CD8-positive, alpha-beta memory T cell (primary cell): ENCODE measurements at places on chromosomes 1 and 21.

- H3K4me3 ChIP-seq = no peak overlapping the region
- no peaks in the 10 kb centered on the region for H3K4me1 ChIP-seq
- no peak for DNase-seq
These were observed 48.7 kb downstream of the TTLL7 start for GRCh38 chr1:83950106-83950661.

DNA sequence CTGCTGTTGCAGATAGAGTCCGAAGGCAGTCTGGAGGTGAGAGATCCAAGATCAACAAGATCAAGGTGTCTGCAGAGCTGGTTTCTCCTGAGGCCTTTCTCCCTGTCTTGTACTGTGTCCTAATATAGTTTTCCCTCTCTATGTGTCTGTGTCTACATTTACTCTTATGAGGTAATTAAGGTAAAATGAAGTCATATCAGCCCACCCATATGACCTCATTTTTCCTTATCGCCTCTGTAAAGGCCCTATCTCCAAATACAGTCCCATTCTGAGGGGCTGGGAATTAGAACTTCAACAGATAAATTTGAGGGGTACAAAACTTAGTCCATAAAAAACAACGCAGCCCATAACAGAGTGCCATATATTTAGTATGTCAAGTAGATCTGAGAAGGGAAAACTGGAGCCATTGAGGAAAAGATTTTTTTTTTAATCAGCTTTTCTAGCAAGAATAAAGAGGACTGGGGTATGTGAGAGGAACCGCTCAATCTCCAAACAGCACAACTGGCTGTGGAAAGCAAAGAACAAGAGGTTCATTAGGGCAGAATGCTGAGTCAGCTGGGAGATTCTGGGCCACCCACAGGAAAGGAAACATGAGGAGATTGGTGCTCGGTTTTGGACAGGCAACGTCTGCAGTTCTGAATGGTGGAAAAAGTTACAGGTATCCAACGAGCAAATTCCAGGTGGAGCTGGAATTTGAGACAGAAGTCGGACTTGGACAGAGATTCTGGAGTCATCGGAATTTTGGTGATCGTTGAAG lies 65.7 kb downstream of the MAP3K21 start:
- no peak for DNase-seq
- H3K4me3 ChIP-seq = no peak overlapping the region
- no peaks in the 10 kb centered on the region for H3K4me1 ChIP-seq
- no peaks in the 10 kb centered on the region for H3K36me3 ChIP-seq

- no peak for DNase-seq
- H3K4me1 ChIP-seq = no peaks in the 10 kb centered on the region
- no peaks in the 10 kb centered on the region for H3K36me3 ChIP-seq
- no peak overlapping the region for H3K4me3 ChIP-seq
These were observed 1.9 kb upstream of the GPR52 start for GRCh38 chr1:174445817-174446216.

- H3K36me3 ChIP-seq = peaks cover 21% of the 10 kb centered on the region
- H3K4me1 ChIP-seq = no peaks in the 10 kb centered on the region
- DNase-seq = no peak
- no peaks in the 10 kb centered on the region for H3K27me3 ChIP-seq
- no peak overlapping the region for H3K27ac ChIP-seq
These were observed 21.5 kb upstream of the SLC25A34 start for GRCh38 chr1:15714406-15715136.

DNA sequence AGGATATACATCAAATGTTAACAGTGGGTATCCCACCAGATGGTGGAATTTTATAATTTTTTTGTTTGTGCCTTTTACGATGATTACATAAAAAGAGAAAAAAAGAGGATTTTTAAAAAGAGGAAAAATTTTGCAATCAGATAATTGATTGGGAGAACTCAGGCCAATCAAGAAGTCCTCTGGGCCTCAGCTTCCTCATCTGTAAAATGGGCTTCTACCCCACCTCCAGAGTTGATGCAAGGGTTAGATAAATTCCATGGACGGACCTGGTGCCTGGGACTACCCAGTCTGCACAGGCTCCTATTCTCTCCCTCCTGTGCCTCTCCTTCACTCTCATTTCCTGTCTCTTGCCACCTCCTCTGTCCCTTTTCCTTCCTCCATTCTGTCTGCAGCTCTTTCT lies 88.9 kb downstream of the TRABD2B start:
- H3K27ac ChIP-seq = no peak overlapping the region
- no peak for DNase-seq

DNA sequence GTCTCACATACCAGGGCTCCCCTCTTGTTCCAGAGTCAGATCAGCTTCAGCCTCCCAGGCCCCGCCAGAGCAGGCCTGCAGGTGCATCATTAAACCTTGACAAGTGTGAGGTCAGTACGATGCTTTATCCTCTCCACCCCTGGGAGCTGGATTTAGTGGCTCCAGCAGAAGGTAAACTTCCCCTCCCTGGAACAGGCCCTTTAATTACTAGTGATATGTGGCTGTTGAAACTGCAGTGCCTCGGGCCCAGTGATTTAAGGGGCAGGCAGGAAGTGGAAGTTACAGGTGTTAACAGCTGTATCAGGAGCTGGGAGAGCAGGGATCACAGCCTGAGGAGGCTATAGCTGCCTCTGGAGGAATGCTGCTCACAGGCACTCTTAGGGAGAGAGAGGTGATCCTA lies 132.4 kb upstream of the KLHDC7A start:
- H3K36me3 ChIP-seq = no peaks in the 10 kb centered on the region
- H3K4me3 ChIP-seq = no peak overlapping the region
- DNase-seq = no peak
- H3K4me1 ChIP-seq = no peaks in the 10 kb centered on the region
- H3K27ac ChIP-seq = no peak overlapping the region

- H3K27ac ChIP-seq = no peak overlapping the region
- no peaks in the 10 kb centered on the region for H3K36me3 ChIP-seq
- no peak overlapping the region for H3K4me3 ChIP-seq
- no peak for DNase-seq
- no peaks in the 10 kb centered on the region for H3K27me3 ChIP-seq
- H3K4me1 ChIP-seq = no peaks in the 10 kb centered on the region
These were observed 369.3 kb downstream of the PBX1 start for GRCh38 chr1:164928232-164928812.

- no peaks in the 10 kb centered on the region for H3K4me1 ChIP-seq
- no peak overlapping the region for H3K4me3 ChIP-seq
- no peaks in the 10 kb centered on the region for H3K36me3 ChIP-seq
- DNase-seq = no peak
- no peaks in the 10 kb centered on the region for H3K27me3 ChIP-seq
These were observed 1.1 kb downstream of the RHBDL2 start for GRCh38 chr1:38940339-38941047.

GRCh38 chr1:236140705-236141446 lies 1.5 kb upstream of the GPR137B start:
- no peak for DNase-seq
- peaks cover 26% of the 10 kb centered on the region for H3K4me1 ChIP-seq
- peak overlapping the region; percentile 49 for H3K4me3 ChIP-seq
- H3K27me3 ChIP-seq = peaks cover 14% of the 10 kb centered on the region
- H3K27ac ChIP-seq = no peak overlapping the region

DNA sequence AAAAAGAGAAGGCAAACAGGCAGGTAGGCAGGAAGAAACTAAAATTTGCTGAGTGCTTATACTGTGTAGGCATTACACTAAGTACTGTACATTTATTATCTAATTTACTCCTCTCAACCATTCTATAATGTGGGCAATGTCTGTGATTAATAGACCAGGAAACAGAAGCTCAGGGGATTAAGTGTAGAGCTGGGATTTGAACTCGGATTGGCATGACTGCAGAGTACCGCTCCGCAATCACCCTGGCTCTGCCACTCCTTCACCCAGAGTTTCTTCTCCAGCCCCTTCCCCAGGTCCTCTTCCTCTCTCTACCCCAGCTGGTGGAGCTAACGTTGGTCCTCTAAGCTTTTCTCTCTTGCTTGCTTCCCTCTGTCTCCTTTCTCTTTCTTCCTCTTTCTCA lies 11.5 kb upstream of the S100A2 start:
- H3K4me3 ChIP-seq = no peak overlapping the region
- peaks cover 8% of the 10 kb centered on the region for H3K27me3 ChIP-seq
- H3K36me3 ChIP-seq = no peaks in the 10 kb centered on the region
- DNase-seq = no peak
- H3K4me1 ChIP-seq = no peaks in the 10 kb centered on the region

DNA sequence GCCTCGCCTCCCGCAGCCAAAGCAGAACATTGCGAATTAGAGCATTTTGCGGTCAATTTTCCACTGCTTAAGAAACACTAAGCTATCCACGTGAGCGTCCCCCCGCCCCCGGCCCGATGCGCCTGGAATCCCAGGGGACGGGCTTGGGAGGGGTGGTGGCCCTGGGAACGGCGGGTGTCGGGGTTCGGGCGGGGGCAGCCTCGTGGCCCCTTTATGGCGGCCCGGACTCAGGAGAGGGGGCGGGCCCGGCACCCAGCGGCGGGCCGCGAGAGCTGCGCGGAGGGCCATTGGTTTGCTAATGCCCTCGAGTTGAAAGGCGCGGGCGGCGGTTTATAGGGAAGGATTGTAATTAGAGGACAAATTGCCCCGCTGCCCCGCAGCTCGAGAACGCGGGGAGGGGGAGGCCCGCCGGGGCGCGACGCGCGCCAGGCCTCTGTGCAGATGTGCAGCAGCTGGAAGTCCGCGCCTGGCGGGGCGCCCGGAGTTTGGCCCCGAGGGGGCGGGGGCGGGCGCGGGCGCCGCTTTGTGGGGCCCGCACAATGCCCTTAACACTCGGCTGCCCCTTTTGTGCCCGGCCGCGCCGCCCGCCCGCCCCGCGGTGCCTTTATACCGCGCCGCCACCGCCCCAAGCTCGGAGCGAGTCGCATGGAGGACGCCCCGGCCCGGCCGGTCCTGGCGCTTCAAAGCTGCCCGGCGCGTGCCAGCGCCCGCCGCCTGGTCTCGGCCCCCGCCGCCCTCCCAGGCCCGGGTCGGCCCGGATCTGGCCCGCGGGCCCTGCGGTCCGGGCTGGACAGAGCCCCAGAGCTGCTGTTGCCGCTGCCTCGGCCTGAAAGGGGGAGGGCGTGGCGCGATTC lies 1.9 kb upstream of the HES3 start:
- no peak overlapping the region for H3K27ac ChIP-seq
- peaks cover 20% of the 10 kb centered on the region for H3K4me1 ChIP-seq
- no peaks in the 10 kb centered on the region for H3K36me3 ChIP-seq

- DNase-seq = no peak
- no peak overlapping the region for H3K27ac ChIP-seq
- H3K36me3 ChIP-seq = no peaks in the 10 kb centered on the region
- no peak overlapping the region for H3K4me3 ChIP-seq
- peaks cover 8% of the 10 kb centered on the region for H3K4me1 ChIP-seq
- no peaks in the 10 kb centered on the region for H3K27me3 ChIP-seq
These were observed 65.2 kb downstream of the BCAR3 start for GRCh38 chr1:93616221-93616995.

DNA sequence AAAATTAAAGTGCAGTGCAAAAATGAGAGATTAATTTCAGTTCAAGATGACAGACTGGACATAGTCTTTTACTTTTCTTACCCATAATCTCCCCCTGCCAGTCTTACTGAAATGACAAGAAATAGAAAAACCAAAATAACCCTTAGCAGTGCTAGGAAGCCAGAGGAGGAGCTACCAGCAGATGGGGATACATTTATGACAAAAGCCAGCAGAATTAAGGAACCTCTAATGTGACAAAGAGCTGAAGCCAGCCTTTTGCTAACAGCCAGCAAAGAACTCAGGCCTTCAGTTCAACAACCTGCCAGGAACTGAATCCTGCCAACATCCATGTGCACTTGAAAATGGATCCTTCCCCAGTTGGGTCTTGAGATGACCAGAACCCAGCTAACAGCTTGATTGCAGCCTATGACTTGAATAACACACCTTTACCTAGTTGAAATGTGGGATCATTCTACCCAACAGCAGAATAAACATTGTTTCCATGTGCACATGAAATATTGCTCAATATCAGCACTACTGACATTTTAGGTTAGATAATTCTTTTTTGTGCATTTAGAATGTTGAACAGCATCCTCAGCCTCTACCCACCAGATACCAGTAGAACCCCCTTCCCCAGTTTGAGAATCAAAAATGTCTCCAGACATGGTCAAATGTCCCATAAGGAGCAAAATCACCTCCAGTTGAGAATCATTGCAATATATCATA lies 7.9 kb upstream of the TRAF5 start:
- no peaks in the 10 kb centered on the region for H3K4me1 ChIP-seq
- no peaks in the 10 kb centered on the region for H3K27me3 ChIP-seq
- H3K36me3 ChIP-seq = peaks cover 2% of the 10 kb centered on the region
- no peak overlapping the region for H3K27ac ChIP-seq
- no peak for DNase-seq

DNA sequence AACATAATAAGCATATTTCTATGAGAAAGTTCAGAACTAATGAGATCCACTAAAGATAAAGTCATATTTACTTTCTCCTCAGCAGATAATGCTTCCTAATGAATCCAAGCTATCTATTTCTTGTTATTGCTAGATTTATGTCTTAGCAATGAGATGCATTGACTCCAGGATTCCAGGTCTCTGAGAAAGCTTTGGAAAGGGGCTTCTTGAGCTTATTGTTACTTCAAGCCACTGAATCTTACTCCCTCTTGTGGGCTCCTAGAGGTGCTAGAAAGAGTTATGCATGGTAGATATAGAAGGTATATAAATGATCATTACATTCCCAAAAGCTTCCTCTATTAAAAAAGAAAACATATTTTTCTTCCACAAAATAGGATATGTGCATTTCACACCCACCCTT lies 246.4 kb upstream of the ADAMTS5 start:
- no peak overlapping the region for H3K4me3 ChIP-seq
- DNase-seq = no peak

DNA sequence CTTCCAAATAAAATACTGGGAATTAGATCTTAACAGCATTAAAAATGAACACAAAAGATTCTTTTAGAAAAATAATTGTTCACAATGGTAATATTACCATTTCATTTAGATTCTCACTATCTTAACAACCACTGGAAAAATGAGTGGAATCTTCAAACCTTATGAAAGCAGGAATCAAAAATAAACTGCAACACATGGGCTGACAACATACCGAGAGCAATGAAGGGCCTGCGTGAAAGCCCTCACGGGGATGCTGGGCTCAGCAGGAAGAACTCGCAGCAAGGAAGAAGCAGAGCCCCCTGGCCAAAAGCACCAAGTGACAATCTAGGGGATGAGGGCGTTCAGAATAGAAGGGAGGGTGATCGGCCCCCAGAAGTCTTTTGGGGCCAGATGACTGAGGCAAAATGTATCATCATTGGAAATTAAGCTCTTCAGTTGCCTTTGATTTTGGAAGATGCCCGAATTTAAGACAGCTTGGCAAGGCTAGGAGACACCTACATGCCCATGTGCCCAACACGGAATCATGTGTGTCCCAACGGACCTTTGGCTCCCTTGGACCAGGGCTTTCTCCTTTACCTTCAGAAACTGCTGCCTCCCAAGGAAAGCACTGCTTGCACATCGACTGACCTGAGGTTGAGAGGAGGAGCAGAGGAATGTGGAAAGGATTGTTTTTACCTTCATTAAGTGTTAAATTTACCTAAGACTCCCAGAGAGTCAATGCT lies 103.9 kb downstream of the TGFBR3 start:
- H3K36me3 ChIP-seq = peaks cover 3% of the 10 kb centered on the region
- DNase-seq = no peak
- no peak overlapping the region for H3K27ac ChIP-seq
- H3K4me1 ChIP-seq = no peaks in the 10 kb centered on the region
- H3K4me3 ChIP-seq = no peak overlapping the region

- no peaks in the 10 kb centered on the region for H3K36me3 ChIP-seq
- H3K27ac ChIP-seq = no peak overlapping the region
- H3K4me1 ChIP-seq = no peaks in the 10 kb centered on the region
- no peak overlapping the region for H3K4me3 ChIP-seq
- no peak for DNase-seq
These were observed 13.2 kb upstream of the CEP350 start for GRCh38 chr1:179941454-179941853.
